ENCODE measurements at places on chromosomes 12 and 14. TPM values are rescaled to one million over a fixed set of nuclear protein-coding genes. Genes with fewer than 3 reads are reported as not detected.

GRCh38 chr14:23159532-23159931 lies 23.9 kb downstream of the SLC7A8 start:
- no peak for DNase-seq

SLC6A15 gene
- total RNA-seq: not detected

AMIGO2 gene
- 5.1 TPM for total RNA-seq

GRCh38 chr12:102883204-102883799 lies 33.7 kb downstream of the PAH start:
- DNase-seq: peak; percentile 53

KRT83 gene
- total RNA-seq: not detected

All from left cardiac atrium (tissue), 4 donors.